ENCODE measurements at places on chromosomes 4 and X.

GRCh38 chrX:133402830-133403625, 12.3 kb downstream of the GPC4 start:
- DNase-seq = no peak

- no peak for DNase-seq
Observed at GRCh38 chrX:117517994-117518393, 598.6 kb downstream of the KLHL13 start.

- no peak for DNase-seq
Observed at GRCh38 chrX:149611623-149612175, 16.6 kb upstream of the HSFX2 start.

GRCh38 chr4:164207460-164207859, 546.5 kb upstream of the SMIM31 start:
- no peak for DNase-seq
